ENCODE measurements at places on chromosomes 16 and 17.

DNA sequence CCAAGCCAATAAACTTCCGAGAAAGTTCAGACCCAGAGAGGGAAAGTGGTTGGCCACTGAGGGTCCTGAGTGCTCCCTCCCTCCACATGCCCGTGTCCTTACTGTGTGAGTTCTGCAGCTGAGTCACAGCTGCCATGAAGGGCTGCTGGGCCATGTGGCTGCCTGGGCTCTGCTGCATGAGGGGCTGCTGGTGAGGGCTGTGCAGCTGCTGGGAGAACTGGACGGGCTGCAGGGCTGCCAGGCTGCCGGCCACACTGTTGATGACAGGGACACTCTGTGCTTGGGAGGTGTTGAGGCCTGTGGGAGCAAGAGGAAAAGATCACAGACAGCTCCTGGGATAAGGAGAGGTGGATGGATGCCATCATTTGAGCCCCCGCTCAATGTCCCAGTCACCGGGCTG, 44.0 kb downstream of the HNF1B start:
- no peak for DNase-seq

GRCh38 chr17:75557852-75558665, 29.5 kb upstream of the MYO15B start:
- no peak for DNase-seq

DNA sequence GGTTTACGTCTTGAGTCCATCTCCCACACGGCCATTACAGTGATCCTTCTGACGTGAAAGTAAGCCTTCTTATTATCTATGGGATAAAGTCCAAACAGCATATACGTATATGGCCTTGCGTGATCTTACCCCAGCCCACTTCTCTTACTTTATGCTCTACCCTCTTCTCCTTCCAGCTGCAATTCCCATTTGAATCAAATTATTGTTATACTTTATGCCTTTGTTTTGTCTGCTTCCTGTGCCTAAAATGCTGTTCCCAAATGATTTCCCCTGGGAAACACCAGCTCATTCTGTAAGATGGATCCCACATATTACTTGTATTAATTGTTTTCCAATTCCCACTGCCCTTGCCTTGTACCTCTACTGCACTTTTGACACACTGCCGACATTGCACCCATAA, 11.2 kb downstream of the UQCRC2 start:
- DNase-seq = no peak

DNA sequence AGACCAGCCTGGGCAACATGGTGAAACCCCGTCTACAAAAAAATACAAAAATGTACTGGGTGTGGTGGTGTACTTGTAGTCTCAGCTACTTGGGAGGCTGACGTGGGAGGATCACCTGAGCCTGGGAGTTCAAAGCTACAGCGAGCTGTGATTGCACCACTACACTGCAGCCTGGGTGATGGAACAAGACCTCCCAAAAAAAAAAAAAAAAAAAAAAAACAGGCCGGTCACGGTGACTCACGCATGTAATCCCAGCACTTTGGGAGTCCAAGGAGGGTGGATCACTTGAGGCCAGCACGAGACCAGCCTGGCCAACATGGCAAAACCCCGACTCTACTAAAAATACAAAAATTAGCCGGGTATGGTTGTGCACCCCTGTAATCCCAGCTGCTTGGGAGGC, 12.7 kb upstream of the APPBP2 start:
- no peak for DNase-seq

DNA sequence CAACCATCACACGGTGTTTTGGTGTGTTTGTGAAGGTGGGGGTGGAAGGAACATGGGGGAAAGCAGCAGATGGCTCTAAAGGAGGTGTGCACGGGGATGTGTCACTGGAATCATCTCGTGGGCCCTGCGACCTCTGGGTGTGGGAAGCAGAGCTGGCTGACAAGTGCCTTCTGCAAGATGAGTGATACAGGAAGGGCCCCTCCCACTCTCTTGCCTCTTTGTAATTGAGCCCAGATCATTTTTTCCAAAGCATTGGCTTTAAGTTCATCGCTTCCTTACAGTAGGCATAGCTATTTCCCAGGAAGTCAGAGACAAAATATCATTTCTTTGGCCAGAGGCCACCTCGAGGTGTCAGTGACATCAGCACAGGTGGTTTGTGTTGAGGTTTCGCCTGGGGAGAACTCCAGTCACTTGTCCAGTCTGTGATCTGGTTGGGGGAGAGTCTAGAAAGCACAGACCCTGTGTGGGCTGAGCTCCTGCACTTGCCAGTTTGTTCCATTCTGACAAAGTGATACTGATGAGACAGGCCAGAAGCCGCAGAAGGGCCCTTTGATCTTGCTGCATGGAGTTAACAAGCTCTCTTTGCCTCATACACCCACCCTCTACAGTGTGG, 20.6 kb upstream of the SNTB2 start:
- no peak for DNase-seq

GRCh38 chr17:3032258-3033247, 30.9 kb downstream of the OR1D5 start:
- no peak for DNase-seq

DNA sequence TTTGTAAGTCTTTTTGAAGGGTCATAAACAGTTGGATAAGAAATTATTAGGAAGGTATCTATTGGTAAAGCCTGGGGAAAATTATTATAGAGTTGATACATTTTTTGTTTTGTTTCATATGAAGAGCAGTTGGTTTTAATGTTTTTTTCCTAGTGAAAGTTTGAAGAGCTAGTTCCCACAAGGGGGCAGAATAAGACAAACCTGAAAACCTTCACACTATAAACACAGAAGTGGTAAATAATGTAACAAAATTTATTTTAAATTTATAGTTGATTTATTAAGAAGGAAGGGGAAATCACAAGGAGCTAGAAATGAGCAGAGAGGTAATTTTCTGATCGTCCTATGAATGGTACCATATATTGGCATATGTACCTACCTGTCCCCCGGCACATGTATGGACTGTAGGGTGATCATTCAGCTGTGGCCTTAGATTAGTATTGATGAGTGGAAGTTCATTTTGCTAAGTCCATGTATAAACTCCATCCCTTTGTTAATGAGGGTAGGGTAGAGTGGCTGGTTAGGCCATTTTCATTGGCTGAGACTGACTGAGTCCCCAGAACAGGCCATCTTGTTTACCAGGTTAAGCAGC, 116.3 kb downstream of the TANC2 start:
- DNase-seq = no peak

DNA sequence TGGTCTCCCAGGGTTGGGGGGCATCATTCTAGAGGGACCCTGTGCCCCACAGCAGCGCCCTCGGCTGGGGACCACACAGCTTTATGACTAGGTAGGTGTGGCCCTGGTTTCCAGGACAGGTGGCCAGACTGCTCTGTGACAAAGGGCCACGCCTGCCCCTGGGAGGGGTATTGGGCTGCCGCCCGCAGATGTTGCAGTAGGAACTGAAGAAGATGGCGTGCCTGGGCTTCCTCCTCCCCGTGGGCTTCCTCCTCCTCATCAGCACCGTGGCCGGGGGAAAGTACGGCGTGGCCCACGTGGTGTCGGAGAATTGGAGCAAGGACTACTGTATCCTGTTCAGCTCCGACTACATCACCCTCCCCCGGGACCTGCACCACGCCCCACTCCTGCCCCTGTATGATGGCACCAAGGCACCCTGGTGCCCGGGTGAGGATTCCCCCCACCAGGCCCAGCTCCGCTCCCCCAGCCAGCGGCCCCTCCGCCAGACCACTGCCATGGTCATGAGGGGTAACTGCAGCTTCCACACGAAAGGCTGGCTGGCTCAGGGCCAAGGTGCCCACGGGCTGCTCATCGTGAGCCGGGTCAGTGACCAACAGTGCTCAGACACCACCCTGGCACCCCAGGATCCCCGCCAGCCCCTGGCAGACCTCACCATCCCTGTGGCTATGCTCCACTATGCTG, at the start of gene SPPL2C:
Gene SPPL2C, plus strand, starts transcription at position 187 of the 681 bp plus-strand sequence. Its CDS starts 26 bp downstream, at position 213.
- no peak for DNase-seq

- DNase-seq = no peak
Observed at GRCh38 chr16:624526-625070, 6.2 kb upstream of the WFIKKN1 start.

DNA sequence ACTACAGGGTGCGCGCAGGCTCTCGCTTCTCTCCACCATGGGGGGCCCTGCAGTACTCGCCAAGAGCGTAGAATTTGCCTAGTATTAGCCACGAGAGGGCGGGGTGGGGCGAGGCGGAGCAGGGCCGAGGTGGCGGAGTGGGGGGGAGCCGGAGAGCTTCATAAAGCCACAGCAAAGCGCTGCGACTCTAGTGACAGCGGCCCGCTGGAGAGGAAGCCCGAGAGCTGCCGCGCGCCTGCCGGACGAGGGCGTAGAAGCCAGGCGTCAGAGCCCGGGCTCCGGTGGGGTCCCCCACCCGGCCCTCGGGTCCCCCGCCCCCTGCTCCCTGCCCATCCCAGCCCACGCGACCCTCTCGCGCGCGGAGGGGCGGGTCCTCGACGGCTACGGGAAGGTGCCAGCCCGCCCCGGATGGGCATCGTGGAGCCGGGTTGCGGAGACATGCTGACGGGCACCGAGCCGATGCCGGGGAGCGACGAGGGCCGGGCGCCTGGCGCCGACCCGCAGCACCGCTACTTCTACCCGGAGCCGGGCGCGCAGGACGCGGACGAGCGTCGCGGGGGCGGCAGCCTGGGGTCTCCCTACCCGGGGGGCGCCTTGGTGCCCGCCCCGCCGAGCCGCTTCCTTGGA, at the start of gene TBX21:
Gene TBX21, plus strand, starts transcription at position 190 of the 627 bp plus-strand sequence. Its CDS starts 219 bp downstream, at position 409.
- peak; percentile 71 for DNase-seq

GRCh38 chr17:66287911-66288310, 14.5 kb upstream of the PRKCA start:
- no peak for DNase-seq

DNA sequence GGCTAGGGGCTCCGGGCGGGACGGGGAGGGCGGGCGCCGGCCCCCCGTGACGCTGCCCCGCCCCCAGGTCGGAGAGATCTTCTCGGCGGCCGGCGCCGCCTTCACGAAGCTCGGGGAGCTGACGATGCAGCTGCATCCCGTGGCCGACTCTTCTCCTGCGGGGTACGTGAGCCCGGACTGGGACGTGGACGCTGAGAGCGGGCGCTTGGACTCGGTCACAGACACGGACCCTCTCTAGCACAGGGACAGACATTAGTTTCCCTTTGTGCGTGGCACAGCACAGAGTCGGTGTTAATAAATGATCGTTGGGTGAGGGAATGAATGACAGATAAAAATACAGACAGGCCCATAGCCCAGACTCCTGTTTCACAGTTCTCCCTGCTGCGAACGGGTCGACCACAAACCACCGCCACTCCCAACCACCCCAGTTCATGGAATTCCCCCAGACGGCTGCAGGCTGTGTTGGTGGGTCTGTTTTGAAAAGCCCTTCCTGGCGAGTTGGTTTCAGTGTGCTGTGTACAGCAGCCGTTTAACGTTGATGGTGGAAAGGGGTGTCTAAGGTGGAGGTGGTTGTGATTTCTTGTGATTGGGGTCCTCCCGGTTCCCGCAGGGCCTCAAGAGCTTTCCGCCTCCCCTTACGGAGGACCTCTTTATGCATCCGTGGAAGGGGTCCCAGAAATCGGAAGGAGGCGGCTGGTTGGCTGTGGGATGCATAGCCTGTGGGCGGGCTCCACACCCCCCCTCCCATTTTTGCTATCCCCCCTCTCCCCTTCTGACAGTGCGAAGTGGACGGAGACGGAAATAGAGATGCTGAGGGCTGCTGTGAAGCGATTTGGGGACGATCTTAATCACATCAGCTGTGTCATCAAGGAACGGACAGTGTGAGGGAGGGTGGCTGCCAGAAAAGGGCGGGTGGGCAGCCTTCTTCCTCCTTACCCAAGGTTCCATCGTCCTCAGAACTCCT, 2.9 kb downstream of the RNASEK start:
- DNase-seq = no peak

DNA sequence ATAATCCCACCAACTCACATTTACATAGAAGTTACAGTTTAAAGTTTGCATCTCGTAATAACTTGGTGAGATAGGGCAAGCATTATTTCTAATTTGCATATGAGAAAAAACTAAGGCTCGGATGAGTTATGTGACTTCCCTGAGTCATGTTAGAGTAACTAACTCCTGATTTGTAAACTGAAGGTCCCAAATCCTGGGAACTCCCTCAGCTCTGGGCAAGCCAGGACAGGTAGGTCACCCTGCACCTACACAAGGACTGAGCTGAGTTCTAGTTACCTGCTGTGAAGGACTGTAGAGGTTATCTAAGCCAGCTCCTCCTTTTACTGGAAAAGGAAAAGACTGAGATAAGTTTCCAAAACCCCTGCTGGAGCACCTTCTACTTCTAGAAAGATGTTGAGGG, 92.1 kb upstream of the HLF start:
- DNase-seq = no peak

- DNase-seq = no peak
Observed at GRCh38 chr16:30184891-30185682, 1.7 kb downstream of the CORO1A start.

DNA sequence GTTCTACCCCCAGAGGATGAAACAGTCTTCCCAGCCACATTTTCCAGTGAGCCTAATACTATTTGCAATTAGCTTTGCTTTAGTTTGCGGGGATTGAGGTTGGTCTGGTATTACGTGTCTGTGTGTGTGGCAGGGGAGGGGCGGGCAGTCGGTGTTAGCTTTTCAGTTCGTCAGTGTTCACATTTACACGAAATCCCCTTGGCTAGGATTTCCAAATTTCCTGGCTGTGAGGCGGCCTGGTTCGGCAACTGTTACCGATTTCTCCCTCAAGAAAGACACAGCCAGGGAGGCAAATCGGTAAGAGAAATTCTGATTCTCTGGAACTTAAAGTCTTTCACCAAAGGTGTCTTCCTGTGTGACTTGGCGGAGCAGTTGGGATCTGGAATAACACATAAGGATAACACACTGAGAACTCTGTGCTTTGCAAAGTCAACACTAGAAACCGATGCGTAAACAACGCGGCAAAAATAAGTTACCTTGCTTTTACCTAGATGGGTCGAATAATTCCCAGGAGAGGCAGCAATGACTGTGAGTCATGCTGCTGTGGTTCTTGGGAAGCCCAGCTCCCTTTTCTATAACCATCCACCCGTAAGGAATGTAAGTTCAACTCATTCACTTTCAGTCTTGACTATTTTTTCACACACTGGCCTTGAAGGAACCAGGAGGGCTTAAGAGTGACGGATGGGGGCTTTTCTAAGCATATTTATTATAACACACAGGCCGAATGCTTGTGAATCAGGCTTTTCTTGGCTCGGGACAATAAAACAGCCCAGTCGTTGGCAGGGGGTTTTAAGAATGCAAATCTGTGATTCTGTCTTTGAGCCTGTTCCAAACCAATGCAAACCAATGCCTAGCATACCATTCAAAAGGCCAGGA, 24.2 kb downstream of the GPRC5B start:
- no peak for DNase-seq

DNA sequence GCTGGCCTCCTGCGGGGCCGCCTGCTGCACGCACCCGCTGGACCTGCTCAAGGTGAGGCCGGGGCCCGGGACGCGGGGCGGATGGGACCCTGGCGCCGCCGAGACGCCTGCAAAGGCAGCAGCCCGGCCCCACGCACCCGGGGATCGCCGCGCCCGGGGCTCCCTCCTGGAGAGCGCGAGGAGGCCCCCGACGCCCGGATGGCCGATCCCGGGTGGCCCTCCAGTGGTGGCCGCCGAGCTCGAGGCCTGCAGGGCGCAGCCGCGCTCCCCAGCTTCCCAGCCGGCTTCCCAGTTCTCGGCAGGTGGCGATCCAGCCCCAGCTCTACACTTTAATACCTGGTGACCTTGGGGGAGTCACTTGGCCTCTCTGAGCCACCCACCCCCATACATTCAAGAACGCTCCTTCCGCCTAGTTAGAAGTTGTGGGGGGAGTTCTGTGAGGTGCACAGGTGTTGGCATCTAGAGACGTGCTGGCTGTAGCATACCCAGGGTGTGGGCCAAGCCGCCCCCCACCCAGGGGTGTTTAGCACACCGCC, 452 bp downstream of the SLC25A10 start:
- DNase-seq = peak; percentile 37
